ENCODE measurements at places on chromosomes 2 and 18. TPM values are rescaled to one million over a fixed set of nuclear protein-coding genes. Genes with fewer than 3 reads are reported as not detected.

DNA sequence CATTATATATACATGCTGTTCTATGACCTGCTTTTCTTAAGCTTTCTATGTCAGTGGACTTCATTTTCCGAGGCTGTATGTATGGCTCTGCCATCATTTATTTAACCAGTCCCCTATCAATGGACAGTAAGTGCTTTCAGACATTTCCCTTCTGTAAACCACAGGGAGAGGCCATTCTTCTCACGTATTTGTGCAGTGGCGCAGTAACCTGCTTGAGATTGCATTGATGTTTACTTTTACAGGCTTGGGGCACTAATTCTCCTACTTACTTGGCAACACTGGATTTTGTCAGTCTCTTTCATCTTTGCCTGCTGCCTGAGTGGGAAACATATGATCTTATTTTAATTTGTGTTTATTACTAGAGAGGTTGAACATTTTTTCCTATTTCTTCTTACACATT lies 52.1 kb downstream of the BOLA3 start:
- DNase-seq, result no peak

GRCh38 chr2:59677158-59677557 lies 876.3 kb downstream of the BCL11A start:
- DNase-seq, result no peak

The SPEG gene
- polyA plus RNA-seq, result 190 TPM

DNA sequence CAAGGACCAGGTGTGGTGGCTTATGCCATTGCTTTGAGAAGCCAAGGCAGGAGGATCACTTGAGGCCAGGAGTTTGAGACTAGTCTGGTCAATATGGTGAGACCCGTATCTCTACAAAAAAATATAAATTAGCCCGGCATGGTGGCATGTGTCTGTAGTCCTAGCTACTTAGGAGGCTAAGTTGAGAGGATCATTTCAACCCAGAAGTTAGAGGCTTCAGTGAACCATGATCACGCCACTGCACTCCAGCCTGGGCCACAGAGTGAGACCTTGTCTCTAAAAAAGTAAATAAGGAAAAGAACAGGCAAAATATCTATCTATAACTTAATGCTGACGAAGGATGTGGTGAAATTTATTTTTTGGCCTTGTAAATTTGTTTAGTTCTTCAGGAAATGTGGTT lies 78.1 kb downstream of the UGGT1 start:
- DNase-seq, result no peak

DNA sequence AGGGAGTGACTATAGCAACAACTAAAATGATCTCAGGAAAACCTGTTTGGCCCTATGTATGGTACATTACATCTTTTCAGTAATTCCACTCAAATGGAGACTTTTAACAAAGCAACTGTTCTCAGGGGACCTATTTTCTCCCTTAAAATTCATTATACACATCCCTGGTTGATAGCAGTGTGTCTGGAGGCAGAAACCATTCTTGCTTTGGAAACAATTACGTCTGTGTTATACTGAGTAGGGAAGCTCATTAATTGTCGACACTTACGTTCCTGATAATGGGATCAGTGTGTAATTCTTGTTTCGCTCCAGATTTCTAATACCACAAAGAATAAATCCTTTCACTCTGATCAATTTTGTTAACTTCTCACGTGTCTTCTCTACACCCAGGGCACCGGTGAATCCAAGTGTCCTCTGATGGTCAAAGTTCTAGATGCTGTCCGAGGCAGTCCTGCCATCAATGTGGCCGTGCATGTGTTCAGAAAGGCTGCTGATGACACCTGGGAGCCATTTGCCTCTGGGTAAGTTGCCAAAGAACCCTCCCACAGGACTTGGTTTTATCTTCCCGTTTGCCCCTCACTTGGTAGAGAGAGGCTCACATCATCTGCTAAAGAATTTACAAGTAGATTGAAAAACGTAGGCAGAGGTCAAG lies 955 bp downstream of the TTR start:
- no peak for DNase-seq

All from psoas muscle (tissue), 8 donors.